Bronchial epithelial cell (primary cell): ENCODE measurements at places on chromosomes 16 and 17.

GRCh38 chr16:89574681-89575246 lies 794 bp upstream of the CPNE7 start:
- DNase-seq, result peak; percentile 30

- DNase-seq, result peak; percentile 5
These were observed 109.9 kb downstream of the METRNL start for GRCh38 chr17:83189044-83190003.

- no peak for DNase-seq
These were observed 4.1 kb downstream of the B3GNT9 start for GRCh38 chr16:67146523-67147357.

GRCh38 chr17:42657824-42658588 lies 1.1 kb upstream of the TUBG2 start:
- no peak for DNase-seq

DNA sequence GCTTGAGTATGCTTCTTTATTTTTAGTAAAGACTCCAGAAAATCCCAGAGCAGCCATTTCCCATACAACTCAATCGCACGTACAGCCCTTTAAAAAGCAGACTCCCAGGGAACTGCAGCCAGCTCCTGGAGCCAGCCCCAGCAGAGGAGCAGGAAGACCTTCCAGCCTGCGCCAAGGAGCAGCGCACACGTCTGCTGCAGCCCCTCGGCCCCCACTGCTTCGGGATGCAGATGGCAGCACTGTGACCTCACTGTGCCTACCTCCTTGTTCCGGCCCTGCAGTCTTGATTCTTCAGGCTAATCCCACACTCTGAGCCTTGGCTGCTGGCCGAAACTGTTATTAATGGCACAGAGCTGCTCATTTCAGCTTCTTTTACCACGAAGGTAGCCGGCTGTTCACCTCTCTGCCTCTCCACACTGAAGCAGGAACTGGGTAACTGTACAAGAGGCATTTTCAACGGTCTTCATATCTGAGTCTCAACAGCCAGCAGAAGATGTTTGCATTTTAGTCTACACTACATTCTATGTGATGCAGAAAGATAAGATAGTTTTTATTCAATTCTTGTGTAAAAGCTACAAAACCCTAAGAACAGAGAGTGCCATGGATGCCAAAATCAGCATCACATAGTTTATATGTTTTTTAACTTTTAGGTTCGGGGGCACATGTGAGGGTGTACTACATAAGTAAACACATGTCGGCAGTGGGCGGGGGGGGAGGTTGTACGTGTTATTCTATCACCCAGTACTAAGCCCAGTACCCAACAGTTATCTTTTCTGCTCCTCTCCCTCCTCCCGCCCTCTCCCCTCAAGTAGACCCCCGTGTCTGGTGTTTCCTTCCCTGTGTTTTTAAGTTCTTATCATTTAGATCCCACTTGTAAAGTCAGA lies 130.9 kb downstream of the ANKRD11 start:
- DNase-seq, result no peak

DNA sequence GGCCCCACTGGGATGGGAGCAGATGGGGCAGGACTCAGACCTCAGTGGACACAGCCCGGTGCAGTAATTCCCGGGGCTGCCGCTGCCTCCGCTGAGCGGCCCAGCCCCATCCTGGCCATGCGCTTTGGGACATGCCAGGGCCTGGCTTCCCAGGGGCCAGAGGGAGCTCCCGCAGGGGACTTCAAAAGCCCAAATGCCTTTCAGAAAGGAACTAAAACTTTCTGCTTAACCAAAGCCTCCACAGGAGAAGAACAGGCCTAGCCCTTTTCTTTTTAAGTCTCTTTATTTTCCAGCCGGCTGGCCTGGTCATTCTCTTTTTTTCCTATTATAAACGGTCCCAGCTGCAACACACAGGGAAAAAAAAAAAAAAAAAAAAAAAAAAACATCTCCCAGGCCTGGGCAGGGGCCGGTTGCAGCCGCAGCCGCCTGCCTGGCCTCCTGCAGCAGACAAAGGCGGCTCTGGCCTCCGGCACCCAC lies 10.7 kb upstream of the ZNF423 start:
- DNase-seq, result no peak

DNA sequence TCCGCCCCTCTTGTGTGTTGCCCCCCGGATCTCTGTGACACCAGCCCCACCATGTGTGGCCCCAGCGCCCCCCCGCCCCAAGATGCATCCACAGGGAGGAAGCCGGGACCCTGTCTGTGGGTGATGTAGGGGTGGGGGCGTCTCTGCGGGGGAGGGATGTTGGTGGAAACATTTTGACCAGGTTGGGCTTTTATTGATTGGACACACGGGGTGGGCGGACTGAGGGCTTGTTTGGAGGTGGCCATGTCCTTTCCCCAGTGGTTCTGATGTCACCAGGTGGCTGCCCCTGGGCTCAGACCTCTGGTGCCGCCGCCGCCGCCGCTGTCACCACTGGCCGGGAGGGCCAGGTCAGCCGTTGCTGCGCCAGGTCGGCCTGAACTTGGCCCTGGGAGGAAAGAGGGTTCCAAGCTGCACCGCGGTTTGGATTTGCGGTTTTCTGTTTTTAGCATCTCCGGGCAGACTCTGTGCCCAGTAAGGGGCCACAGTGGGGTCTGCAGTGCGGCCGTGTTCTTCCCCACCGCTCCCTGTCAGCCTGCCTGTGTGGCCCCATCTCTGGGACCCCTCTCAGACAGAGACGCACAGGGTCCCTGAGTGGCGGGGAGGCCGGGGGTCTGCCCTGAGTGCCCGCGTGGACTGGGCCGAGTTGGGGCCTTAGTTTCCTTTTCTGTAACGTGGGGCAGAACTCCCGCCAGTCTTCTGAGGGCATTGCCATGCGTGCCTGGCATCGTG lies 19.8 kb downstream of the GSE1 start:
- no peak for DNase-seq

GRCh38 chr16:10076037-10076436 lies 106.2 kb downstream of the GRIN2A start:
- no peak for DNase-seq

DNA sequence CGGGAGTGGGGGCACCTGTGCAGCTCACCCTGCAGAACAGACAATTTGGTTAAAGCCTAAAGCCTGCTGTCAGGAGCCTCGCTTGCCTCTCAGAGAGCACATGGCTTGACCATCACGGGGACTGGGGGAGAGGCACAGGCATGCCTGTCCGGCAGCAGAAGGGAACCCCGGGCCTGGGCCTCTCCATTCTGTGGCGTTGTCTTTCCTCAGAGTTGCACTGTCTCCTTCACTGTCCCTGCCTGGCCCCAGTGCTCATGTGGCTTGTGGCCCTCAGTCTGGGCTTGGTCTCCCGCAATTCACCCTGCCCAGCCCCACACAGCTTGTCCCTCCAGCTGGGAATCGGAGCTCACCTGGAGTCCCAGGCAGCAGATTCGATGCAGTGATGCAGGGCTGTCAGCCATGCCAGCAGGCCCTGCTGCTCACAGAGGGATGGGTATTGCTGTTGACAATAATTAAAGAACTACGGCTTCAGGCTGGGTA lies 189.9 kb downstream of the SEC14L1 start:
- no peak for DNase-seq

DNA sequence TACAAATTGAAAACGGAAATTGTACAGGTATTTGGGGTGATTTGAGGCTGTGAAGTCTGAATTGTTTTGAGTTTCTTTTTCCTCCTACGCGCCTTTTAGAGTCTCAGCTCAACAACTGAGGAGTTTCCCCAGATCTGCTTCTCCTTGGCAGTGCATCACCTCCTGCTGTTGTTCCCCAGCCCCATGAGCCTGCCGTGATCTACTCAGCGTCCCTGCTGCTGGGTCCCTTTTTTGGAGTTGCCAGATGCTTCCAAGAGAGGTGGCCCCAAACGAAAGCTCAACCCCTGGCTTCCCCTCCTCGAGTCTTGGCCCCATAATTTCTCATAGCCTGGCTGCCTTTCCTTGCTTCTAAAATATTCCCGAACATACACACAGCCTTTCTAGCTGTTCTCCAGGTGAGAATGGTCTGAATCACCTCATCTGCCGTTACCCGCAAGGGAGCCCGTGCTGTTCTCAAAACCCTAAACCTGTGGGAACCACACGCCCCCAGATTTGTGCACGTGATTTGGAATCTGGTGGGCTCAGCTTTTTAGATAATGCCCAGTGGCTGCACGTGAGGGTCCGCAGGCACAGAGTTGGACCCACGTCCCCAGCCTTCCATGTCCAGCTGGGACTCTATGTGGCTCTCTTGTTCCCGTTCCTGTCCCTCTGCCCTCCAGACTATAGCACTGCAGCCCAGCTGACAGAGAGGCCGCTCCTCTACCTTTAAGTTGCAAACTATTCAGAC lies 179.1 kb upstream of the CHMP6 start:
- no peak for DNase-seq

DNA sequence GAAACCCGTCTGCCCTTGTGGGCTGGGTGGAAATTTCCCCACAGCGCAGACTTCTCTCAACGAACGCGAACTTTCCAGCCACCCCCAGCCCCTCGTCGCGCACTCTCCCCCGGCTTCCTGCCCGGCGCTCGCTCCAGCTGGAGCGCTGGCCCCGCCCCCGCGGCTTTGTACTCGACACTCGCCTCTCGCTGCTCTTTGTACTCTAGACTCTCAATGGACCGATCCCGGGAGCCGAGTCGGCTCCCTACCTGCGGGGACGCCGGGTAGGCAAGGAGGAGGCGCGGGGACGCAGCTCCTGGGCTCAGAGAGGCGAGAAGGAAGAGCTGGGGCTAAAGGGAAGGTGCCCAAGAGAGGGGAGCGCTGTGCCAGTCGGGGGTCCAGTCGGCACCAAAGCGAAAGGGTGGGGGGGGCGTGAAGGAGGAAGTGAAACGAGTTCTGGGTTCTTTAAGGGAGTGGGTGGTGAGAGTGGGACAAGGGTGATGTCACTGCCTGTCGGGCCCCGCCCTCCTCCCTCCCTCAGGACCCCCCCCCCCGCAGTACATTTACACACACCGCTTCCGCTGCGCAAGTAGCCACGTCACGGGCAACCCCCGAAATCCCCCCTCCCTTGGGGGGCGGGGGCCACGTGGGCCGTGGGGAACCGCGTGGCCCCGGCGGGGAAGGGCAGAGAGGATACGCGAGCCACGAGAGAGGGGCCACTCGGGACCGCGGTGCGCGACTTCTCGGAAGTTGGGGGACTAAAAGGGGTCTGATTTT lies 9.7 kb downstream of the KDM6B start:
- peak; percentile 76 for DNase-seq

DNA sequence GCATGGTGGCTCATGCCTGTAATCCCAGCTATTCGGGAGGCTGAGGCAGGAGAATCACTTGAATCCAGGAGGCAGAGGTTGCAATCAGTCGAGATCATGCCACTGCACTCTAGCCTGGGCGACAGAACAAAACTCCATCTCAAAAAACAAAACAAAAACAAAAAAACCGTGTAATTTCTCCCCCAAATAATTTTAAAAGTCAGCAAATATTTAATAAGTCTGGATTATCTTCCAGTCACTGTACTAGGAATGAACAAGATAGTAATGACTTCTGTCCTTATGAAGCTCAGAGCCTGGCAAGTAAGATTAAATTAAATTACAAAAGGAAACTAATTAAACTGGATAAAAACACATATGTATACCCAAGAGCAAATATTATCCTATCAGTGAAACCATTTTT lies 113.5 kb downstream of the DNAH3 start:
- no peak for DNase-seq

DNA sequence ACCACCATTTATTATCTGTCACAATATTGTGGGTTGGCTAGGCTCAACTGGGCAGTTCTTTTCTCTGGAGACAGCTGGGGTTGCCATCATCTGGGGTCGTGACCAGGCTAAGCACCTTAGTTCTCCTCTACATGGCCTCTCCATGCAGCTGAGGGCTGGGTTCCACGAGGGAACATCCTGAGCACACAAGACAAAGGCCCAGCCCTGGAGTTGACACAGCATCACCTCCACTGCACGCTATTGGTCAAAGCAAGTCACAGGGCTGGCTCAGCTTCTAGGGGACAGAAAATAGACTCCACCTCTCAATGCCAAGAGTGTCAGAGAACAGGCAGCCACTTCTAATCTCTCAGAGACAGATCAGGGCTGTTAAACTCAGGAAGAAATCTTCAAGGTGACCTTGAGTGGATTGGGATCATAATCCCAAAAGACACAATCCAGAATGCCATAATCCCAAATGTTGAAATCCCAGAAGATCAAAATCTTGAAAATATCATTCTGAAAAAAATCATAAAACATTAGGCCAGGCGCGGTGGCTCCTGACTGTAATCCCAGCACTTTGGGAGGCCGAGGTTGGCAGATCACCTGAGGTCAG lies 13.0 kb upstream of the USP10 start:
- DNase-seq, result no peak

DNA sequence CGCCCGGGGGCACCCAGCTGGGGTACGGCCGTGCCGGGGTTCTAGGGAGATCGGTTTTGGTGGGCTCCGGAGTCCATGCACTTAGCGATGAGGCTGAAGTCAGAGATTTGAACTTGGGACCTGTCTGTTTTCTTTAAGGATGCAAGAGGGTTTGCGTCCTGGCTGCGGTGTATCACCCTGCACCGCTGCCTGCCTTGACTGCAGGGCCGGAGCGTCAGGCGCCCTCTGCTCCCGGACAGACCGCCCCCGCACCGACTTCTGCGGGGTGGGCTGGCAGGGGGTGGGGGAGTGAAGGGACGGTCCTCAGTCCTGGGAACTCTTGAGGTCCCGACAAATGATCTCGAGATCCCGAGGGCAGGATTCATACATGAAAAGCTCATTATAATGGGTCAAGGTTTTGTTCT lies 701 bp downstream of the PDP2 start:
- no peak for DNase-seq
